Urothelium cell line (cell line): ENCODE measurements at places on chromosomes 16 and 17.
A peak's percentile ranks its signal among the peaks of the same experiment; 100 is the strongest.

GRCh38 chr17:66364990-66365490 is 62.6 kb downstream of the PRKCA start:
- no peak for DNase-seq

- peak; percentile 43 for DNase-seq
These were observed 887 bp downstream of the ZBTB4 start for GRCh38 chr17:7478276-7479212.

- DNase-seq, result no peak
These were observed 33.9 kb downstream of the AXIN1 start for GRCh38 chr16:318628-319027.

DNA sequence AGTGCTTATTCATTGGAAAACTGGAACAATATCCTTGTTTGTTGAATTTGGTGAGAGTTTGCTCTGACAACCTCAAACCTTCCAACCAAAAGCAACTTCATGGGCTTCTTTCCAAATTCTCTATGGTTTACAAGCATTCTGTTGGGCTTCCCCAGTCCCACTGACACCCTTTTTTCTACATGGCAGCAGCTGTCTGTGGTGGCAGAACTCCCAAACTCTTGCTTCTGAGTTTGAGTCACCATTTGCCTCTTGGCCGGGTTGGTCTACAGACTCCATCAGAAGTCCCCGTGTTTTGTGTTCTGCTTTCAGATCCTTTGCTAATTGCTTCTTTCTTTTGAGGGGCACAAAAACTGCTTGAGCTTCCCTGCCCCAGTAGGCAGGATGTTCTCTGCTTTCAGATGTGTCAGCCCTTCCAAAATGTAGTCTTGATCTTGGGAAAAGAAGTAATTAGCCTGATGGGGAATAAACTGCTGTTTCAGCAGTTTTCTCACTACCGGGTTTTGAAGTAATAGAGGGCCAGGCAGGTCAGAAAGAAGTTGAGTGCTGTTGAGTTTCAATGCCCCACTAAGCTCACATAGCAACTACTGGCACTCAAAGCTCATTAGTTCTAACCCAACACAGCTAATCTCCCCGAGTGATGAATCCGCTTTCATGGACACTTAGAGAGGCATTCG is 80.7 kb downstream of the HS3ST3A1 start:
- peak; percentile 24 for DNase-seq

DNA sequence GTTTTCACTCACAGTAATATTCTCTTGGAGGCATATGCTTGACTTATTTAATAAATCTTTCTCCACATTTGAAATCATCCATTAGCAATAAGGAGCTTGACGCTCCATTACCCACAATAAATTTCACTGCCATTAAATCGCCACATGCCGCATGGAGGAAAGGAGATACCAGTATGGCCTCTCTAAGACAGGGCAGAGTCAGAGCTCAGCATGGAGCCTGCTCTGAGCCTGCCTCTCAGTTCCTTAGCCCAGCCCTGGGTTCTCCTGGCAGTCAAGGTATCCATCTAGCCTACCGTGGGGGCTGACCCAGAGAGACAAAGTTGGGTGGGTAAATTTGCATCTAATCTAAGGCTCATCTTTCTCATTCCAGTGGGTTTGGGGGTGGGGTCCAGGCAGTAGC is 80.3 kb upstream of the CES5A start:
- no peak for DNase-seq

- no peak for DNase-seq
These were observed 51.8 kb downstream of the C17orf67 start for GRCh38 chr17:56781906-56782305.

GRCh38 chr16:86893506-86893905 is 315.2 kb downstream of the FOXL1 start:
- no peak for DNase-seq

DNA sequence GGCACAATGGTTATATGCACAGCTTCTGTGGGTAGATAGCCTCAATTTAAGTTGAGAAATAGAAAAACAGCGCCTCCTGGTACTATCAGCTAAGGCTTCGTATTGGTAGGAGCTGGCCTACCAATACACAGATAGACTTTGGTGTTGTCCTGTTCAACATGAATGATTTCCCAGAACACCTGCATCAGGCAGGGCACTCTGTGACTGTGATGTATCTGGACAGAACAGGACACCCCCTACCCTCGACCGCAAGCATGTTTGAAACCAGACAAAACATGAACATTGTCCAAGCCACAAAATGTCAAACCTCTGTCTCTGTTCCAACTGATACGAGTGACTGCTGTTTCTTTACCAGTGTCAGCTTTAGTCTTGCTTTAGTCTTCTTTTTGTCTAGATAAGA is 144.9 kb downstream of the HAPSTR1 start:
- DNase-seq, result no peak

GRCh38 chr17:6142701-6143100 is 72.5 kb downstream of the WSCD1 start:
- no peak for DNase-seq

DNA sequence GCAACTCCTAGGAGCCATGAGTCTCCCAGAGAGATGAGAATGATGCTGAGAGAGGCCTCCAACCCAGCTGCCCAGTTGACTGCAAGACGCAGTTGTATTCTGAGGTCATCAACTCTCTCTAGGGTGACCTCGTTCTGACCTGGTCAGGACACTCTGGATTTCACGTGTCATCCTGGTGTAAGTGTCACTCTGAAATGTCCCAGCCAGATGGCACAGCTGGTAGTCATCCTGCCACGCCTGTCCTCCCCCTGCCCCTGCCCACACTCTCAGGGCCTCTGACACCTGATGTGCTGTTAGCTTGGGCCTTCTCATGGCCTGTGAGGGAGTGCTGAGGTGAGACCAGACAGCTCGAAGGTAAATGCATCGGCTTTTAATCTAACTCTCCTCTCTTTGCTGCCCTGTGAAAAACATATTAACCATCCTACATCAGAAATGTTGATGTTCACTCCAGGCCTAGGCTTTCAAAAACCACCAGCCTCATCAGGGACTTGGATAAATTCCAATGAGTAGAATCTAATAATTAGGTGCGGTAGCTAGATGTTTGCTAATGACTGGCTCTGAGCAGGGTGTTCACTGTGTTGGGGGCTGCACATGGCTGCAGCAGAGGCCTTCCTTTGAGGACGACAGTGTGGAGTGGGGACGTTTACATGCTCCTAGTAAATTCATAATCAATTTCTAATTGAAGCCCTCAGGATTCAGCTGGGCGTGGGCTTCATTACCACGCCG is 13.8 kb downstream of the MLYCD start:
- no peak for DNase-seq

GRCh38 chr16:85868495-85868894 is 30.5 kb upstream of the IRF8 start:
- no peak for DNase-seq

GRCh38 chr16:4378161-4378666 is 6.6 kb downstream of the VASN start:
- no peak for DNase-seq

DNA sequence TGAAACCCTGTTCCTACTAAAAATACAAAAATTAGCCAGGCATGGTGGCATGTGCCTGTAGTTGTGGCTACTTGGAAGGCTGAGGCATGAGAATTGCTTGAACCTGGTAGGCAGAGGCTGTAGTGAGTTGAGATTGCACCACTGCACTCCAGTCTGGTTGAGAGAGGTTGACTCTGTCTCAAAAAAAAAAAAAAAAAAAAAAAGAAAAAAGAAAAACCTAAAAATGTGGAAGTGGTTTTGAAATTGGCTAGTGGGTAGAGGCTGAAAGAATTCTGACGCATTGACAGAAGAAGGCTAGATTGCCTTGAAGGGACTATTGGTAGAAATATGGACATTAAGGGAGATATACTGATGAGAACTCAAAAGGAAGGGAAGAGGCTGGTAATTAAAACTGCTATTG is 33.6 kb upstream of the CPPED1 start:
- DNase-seq, result no peak

GRCh38 chr17:32222621-32223020 is 43.0 kb upstream of the RHBDL3 start:
- DNase-seq, result peak; percentile 35

DNA sequence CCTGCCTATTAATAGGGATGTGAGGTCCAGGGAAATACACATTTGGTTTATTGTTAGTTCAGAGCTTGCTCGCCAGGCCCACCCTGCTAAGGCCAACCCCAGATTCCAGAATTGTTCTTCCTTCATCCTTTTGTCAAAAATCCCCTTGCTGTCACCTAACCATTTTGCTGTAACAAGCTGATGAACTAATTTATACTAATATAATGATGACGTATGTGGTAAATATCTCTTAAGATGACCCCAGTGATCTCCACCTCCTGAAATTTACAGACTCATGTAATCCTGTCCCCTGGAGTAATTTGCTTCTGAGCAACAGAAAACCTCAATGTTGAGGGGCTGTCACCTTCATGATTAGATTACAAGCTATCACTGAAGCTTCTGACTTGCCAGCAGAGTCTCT is 236.3 kb upstream of the N4BP1 start:
- no peak for DNase-seq

DNA sequence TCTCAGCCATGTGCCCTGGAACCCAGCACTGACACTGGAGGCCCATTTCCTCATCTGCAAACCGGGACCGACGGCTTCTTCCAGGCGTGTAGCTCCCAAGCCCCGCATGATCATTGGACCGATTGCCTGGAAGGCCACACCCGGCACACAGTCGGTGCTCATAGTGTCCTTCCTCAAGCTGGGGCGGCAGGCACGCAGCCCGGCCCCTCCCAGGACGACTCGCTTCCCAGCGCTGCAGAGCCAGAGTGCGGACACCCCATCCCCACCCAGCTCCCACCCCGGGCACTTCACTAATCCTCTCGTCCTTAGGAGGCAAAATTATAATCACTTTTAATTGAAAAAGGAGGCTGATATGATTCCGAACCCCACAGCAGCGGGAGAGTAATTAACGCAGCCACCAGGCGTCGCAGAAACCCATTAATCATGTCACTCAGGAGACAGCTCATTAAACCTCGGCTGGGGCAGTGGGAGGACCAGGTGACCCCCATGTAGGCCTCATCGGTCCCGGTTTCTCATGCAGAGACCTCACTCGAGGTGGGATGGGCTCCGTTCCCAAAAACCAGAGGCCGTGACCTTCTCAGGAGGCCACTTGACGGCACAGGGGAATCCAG is 33.1 kb downstream of the ZNF469 start:
- DNase-seq, result no peak

DNA sequence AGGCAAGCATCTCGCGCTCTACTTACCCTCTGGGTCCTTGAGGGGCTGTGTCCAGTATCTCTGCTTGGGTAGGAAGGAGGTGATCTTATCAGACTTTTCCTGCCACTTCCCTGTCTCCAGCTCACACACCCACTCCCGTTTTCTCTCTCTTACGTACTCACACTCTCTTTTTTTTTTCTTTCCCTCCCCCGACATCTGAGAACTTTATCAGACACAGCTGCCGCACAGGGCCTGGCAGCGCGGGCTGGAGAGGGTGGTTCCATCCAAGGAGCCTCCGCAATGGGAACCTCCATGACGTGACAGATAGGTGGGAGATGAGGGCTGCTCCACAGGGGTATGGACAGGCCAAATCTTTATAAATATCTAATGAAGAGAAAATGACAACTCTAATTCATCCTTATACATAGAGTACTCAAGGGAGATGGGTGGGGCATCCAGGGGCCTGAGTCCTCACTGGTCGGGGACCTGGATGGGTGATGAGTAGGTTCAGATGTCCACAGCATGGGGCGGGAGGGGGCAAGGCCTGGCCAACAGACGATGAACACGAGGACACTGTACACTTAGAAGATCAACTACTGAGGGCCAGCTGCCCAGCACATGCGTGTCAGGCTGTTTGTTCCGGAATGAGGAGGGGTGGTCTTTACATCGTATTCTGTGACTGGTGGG is 23.3 kb downstream of the MINK1 start:
- DNase-seq, result no peak

DNA sequence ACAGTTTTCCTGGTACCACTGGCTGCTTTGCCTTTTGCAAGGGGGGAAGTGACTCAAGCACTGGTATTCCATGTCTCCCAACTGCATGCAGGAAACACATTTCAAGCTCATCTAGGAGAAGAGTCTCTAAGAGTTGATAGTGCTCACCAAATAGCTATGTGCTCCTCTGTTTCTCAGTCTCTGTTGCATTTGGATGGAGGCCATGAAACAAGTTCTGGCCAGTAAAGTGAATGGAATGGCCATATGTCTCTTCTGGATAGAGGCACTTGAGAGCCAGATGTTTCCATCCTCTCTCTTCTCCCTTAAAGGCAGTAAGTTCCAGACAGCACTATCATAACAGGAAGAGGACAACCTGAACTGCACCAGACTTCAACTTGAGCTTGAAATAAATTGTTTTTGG is 60.6 kb downstream of the C16orf82 start:
- DNase-seq, result no peak

DNA sequence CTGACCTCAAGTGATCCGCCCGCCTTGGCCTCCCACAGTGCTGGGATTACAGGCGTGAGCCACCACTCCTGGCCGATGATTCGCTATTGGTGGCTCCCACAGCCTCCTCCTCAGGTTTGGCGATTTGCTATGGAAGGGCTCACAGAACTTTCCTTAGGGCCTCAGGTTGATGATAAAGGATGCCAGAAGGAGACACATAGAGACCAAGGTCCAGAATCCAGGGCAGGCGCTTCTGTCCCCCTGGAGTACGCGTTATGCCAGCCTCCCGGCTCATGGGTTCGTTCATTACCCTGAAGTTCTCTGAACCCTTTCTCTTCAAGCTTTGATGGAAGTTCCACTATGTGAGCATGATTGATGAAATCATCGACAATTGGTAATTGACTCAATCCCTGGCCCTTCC is 19.9 kb downstream of the LGALS3BP start:
- DNase-seq, result no peak

- no peak for DNase-seq
These were observed 16.7 kb upstream of the MTMR4 start for GRCh38 chr17:58531122-58531521.

DNA sequence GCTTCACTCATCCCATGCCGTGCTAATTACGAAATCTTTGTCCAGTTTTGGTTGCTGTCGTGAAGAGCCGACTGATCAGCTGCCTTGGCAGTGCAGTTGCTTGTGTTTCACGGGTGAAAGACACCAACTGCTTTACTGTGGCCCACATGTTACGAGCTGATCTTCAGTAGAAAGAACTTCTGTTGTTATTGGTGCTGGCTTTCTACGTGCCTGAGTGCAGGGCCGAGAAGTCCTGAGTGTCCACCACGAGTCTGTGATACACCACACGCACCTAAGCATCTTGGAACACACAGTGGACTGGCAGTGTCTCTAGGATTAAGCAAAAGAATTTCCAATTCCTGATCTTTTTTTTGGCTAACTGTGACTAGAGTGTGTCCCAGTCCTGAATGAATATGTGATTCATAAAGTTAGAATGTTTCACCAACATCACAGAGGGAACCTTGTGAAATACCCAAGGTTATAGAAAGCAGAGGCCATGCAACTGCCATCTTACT is 70.4 kb upstream of the CLEC18A start:
- no peak for DNase-seq
